Bone marrow (tissue), 2 donors: ENCODE measurements at places on chromosomes 7 and 10.

- no peak for DNase-seq
Measured at GRCh38 chr7:2658941-2659340, 27.2 kb downstream of the TTYH3 start.

GRCh38 chr7:134415700-134416099 lies 43.2 kb downstream of the AKR1B1 start:
- no peak for DNase-seq

GRCh38 chr10:23439961-23440889 lies 1.4 kb downstream of the OTUD1 start:
- no peak for DNase-seq

DNA sequence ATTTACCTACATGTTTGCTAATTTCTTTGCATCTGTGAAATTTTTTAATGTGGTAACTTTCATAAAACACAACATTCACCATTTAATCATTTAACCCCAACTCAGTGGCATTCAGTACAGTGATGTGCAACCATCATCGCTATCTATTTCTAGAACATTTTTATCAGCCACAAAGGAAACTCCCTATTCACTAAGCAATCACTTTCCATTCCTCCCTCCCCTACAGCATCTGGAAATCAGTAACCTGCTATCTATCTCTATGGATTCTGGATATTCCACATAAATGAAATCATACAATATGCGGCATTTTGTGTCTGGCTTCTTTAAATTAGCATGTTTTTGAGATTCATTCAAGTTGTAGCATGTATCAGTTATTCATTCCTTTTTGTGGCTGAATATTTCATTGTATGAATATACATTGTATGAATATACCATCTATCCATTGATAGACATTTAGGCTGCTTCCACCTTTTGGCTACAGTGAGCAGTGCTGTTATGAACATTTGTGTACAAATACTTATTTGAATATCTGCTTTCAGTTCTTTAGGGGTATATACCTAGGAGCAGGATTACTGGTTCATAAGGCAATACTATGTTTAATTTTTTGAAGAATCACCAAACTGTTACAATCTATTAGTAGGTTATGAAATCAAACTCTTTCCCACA lies 19.4 kb upstream of the BPGM start:
- no peak for DNase-seq

GRCh38 chr10:102444851-102445250 lies 6.5 kb downstream of the C10orf95 start:
- no peak for DNase-seq

GRCh38 chr7:27897441-27897847 lies 157.5 kb downstream of the TAX1BP1 start:
- no peak for DNase-seq

DNA sequence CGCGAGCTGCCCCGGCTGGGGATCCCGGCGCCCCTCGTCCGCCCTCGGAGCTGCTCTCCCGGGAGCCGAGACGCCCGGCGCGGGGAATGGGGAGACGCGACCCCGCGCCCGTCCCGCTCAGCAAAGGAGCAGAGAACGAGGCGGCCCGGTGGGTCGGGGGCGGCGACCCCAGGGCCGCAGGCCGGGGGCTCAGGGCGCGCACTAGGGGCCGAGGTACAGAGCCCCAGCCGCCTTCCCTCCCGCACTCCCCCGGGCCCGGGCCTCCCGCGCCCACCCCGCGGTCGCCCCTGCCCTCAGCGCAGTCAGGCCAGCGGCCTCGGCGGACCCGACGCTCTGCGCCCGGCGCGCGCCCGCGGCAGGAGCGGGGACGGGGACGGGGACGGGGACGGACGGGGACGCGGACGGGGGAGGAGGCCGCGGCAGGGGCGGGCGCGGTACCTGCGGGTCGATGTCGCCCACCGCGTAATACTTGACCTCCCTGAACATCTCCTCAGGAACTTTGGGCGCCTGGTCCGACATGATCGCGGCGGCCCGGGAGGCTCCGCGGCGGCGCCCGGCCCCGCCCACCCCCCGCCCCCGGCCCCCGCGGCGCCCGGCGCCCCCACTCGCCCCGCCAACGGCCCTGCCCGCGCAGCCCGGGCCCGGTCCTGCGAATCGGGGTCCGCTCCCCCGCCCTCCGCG lies 373 bp downstream of the PAXIP1 start:
- DNase-seq = peak; percentile 40

GRCh38 chr10:119737039-119737663 lies 11.3 kb downstream of the INPP5F start:
- DNase-seq = no peak

GRCh38 chr7:22726907-22727713 lies at the start of gene IL6:
Gene IL6, plus strand, starts transcription at chr7:22727200. Its CDS starts 63 bp downstream, at chr7:22727263.
- DNase-seq = peak; percentile 39

DNA sequence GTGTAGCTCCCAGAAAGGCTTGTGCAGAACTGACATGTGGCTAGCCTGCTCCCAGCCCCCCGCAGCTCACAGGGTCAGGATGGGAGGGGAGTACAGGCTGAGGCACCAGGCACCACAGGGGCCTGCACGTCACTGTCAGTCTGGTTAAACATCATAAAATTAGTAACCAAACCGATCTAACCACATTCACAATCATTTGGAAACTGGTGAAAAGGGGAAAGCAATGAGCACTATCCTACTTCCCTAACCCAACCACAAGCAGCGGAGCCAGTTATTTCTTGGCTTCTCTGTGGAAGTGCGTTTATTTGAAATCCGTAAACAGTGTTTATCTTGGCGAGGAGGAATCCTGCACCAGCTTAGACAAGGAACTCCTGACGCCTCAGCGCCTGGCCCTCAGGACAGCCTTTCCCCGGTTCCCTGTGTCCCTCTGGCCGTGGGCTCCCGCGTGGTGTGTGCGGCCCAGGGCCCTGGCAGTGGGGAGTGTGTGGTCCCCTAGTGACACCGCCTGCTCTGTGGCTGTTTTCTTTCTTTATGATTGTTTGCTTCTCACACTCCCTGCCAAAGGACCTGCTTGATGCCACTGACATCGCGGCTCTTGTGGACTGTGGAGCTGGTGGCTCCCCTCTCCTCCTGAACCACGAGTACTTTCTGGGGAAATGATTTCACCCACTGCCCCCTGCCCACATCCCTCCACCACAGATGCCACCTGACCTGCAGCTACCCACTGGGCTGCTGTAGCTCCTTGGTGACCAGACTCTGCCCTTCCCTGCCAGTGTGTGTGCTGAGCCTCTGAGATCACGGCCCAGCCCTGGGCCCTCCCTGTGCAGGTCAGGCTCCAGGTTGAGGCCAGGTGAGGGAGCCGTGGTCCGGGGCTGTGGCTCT lies 38.0 kb downstream of the INPP5A start:
- peak; percentile 75 for DNase-seq

DNA sequence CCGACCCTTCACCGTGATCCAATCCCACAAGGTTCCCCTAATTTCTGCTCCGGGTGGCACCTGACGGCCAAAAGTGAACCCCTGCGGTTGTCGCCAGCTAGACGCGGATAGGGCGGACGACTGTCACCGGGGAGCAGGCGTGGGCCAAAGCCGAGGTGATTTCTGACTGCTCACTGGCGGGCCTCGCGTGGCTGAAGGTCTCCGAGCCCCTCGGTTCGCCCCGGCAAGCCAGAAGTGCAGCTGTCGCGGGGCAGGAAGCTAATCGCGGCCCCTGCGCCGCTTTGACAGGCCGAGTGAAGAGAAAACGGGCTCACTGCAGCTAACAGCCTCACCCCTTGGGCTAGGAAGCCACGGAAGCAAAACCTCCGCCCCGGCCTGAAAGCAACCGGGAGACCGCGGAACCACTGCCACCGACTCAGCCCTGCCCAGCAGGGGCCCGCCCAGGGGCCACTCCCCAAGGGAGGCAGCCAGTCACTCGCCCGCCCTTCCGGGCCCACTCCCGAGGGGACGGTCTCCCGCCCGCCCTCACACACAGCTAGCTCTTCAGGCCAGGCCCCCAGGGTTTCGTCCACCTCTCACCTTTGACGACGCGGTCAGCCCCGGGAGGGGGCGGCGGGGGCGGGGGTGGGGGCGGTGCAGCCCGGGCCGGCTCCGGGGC lies 469 bp downstream of the PPP3CB start:
- peak; percentile 84 for DNase-seq

- no peak for DNase-seq
Measured at GRCh38 chr7:132080967-132081668, 495.2 kb downstream of the PLXNA4 start.

DNA sequence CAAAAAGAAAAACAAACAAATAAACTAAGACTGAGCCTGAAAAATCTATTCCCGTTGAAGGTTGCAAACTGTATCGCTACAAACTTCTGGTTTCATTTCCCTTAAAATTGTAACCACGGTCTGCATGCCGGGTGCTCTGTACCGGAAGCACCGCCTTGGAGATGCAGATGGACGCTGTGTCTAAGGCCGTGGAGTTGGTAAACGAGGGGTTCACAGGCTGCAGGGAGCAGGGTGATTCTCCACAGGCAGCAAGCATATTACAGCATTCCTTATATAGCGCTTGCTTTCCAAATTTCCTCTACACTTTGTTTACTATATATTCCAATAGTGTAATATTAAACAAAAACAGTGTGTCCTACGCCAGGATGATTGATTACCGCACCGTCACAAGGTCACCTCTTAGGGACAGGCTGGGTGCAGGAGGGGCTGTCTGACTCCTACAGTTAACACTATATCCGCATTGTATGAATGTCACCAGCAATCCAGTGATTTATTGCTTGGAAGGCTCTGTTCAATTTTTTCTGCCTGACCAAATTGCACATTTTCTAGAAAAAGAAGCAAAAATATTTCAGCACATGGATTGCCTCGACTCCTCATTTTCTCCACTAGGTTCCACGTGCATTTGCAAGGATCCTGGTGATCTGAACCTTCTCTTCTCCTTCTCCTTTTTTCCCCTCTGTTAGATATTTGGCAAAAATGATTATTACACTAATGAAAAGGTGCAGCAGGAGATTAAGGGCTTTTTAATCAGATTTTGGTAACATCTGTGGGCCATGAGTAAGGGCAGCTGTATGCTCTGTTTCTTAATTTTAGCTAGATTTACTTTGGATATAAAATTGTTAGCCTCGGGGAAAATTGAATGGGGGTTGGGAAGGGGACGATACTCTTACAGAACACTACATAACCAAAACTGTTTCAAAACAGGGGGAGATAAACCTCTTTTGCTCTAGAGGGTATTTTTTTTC lies 325.8 kb upstream of the MGMT start:
- DNase-seq = no peak

DNA sequence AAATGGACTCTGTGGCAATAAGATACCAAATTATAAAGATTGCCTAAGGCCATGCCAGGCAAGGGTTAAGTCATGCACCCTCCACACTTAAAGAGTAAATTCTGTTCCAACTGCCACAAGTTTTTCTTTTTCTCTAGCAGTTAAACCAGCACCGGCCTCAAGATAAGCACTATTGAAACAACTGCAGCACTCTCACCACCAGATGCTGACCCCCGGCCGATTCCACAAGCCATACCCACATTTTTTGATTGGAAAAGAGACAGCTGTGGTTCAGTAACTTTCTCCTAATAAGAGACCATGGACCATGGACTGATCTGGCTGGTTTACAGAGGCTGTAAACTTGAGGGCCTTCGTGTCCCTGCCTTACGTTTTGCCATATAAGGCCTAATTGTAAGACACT lies 44.9 kb downstream of the GRM8 start:
- no peak for DNase-seq

GRCh38 chr7:128458956-128459355 lies 3.3 kb downstream of the HILPDA start:
- no peak for DNase-seq

- DNase-seq = no peak
Measured at GRCh38 chr7:50637725-50638643, 72.8 kb upstream of the DDC start.

- DNase-seq = no peak
Measured at GRCh38 chr10:72146559-72147323, 58.4 kb upstream of the SPOCK2 start.

DNA sequence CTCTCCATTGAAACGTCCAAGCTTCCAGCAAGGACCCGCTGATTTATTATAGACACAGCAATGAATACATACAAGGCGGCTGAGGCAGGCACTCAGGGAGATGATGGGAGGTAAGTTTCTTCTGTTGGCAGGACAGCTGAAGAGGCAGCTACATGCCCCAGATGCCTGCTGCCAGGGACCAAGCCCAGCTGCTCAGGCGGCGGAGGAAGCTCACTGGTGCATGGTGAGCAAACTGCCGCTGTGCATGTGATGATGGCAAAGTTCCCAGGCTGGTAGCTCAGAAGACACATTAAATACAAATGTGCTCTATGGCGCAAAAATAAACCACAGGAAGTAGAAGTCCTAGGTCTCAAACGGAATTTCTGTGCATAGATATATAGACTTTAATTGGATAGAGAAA lies 2.3 kb downstream of the DNTT start:
- DNase-seq = no peak

DNA sequence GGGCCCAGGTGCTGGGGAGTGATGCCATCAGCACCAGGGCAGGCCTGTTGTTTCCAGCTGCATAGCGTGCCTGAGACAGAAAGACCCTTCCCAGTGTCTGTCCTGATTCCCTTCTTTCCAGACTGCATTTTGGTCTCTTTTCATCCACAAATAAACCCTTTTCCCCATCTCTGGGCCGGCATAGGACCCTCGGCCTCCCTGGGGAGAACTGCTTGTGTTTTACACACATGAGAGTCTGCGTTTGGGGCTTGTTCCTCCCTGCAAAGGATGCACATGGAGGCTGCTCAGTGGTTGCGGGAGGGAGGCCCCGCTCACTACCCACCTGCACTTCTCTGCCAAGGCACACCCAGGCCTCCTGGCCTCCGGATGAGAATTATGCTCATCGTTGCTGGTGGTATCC lies 5.8 kb upstream of the MMP21 start:
- no peak for DNase-seq

DNA sequence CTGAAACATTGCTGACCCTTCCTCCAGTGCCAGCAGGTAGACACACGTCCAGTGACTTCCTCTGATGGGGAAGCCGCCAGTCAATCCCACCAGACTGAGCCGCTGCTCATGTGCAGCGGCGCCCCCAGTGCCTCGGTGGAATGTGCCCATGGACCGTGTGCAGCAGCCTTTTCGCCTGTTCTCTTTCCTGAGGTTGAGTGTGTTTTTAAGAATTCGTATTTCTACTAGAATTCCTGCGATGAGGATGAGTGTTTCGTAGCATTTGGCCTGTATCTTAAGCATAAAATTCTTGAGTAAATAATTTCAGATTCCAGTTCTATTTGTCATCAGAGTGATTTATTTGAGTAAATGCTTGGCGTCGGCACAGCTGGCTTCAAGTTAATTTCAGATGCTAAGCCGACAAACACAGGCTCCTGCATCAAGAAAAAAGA lies 35.4 kb downstream of the BNIP3 start:
- no peak for DNase-seq

DNA sequence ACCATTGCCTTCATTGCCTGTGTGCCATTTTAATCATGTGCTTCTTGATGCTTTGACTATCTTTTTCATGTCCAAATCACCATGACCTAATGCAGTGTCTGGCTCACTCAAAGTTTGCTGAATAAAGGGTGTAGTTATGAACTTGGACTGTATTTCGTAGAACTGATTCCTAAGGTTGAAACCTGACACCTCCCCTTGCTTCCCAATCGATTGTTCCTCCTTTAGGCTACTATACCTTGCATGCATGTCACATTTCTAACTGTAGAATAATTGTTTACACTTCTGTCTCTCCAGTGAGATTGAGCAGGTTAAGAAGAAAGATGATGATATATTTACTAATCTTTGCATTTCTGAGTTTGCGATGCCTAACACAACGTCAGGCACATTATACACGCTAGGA lies 41.0 kb upstream of the CDK1 start:
- DNase-seq = no peak

GRCh38 chr10:20945546-20946332 lies 48.6 kb upstream of the NEBL start:
- no peak for DNase-seq

- DNase-seq = no peak
Measured at GRCh38 chr10:112115781-112116385, 67.7 kb downstream of the GPAM start.

- DNase-seq = no peak
Measured at GRCh38 chr7:156747718-156748117, 107.1 kb downstream of the RNF32 start.

GRCh38 chr7:66301737-66302136 lies 96.6 kb downstream of the TPST1 start:
- DNase-seq = no peak
